Stimulated activated CD4-positive, alpha-beta T cell treated with anti-CD3 and anti-CD28 coated beads, Interleukin-12 subunit alpha, Interleukin-12 subunit beta, amount 100 ng/mL, for 24 hours (primary cell): ENCODE measurements at places on chromosomes 5 and 9.

GRCh38 chr5:59840200-59840601 is 53.3 kb downstream of the PDE4D start:
- no peak for DNase-seq

DNA sequence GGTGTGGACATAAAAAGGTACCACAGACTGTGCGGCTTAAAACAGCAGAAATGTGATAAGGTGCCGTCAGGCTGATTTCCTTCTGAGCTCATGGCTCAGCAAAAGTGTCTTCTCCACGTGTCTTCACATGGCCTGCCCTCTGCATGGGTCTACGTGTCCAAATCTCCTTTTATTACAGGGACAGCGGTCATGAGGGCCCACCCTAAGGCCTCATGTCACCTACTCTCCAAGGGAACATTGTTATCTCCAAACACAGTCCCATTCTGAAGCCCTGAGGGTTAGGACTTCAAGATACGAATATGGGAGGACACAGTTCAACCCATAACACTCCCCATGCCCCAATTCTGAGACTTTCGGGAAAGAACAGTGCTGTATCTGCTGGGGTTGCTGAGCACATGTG is 35.2 kb downstream of the COL23A1 start:
- DNase-seq = no peak

DNA sequence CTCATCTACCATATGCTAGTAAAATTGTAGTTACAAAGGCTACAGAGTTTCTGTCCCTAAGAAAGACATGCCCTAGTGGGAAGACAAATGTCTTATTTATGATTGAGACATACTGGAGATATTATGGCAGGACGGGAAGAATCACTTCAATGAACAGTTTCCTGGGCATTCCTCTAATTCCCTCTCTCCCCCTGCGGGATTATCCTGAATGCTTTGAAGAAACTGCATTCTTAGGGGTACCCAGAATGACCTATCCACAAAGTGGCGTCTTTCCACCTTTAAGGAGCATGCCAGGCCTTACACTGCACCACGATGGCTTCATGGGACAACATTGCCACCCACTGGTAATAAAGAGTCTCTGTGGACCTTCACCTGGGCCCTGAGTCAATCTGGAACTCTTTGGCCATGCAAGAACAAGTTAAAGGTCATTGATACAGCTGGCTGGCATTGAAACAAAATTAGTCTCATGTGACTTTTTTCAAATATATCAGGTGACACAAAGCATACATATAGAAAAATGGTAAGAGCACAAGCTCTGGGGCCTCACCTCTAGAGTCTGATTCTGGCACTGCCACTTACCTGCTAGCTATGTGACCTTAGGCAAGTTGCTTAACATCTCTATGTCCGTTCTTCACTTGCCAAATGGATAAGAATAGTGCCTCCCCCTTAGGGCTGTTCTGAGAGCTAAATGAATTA is 32.0 kb downstream of the ANKRD55 start:
- peak; percentile 36 for DNase-seq

GRCh38 chr5:171569065-171569712 is 149.7 kb downstream of the FGF18 start:
- no peak for DNase-seq

- no peak for DNase-seq
Measured at GRCh38 chr9:10250219-10250618, 362.6 kb downstream of the PTPRD start.

DNA sequence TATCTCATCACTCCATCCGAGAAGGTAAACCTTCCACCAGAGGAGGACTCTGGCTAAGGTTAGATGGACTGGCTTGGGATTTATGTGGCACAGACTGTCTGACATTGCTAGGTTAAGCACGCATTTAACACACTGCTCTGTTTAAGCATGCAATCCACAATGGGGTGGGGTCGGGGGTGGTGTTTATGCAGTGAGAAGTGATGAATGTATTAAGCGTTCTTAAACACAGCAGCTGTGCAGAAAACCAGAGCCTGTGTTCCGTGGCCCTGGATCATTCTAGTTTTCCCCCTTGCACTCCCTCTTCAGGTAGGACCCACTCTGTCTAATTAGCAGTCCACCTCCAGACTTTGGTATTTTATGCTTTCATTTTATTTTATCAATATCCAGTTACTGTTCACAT is 46.4 kb downstream of the STXBP1 start:
- no peak for DNase-seq

DNA sequence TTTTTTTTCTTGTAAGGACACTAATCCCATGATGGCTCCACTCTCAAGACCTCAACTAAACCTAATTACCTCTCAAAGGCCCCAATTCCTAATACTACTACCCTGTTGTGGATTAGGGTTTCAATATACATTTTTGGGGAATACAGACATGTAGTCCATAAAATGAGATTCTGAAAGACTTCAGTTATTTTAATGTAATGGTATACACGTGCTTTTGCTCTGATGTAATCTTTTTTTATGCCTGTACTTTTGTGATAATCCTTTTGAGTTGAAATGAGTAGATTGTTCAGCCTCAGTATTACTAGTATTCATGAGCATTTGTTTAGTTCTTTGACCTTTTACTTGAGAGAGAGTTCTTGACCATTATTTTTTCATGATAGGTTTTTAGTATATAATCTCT is 9.5 kb downstream of the CEP78 start:
- no peak for DNase-seq

- no peak for DNase-seq
Measured at GRCh38 chr5:95124731-95125130, 160.2 kb downstream of the MCTP1 start.

DNA sequence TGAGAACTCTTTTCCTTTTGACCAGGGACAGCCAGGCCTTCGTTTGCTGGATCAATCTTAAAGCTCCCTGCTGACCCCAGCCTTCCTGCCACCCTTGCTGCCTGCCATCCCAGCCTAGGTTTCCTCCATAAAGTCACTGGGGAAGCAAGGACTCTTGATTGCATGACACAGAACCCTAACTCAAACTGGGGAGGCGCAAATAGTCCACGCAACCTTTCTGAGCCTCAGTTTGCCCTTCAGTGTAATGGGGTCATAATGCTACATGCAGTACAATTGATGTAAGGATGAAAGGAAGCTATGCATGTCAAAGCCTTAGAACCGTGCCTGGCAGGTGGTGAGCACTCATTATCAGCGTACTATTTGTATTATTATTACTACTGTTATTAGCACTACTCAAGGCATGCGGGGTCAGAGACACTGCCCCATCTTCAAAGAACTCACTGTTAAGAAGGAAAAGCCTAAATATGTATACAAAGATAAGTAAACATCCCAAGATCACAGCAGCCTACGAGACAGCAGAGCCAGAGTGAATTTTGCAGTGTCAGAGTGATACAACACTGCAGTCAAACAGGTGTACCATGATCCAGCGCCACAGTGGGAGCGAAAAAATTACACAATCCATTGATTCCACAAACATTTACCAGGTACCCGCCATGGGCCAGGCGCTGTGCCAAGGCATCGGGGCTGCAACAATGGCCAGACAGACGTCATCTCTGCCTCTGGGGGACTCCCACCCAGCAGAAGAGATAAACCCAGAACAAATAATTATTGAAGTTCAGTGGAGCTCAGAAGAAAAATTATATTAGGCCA is 16.9 kb upstream of the CPLX2 start:
- no peak for DNase-seq

DNA sequence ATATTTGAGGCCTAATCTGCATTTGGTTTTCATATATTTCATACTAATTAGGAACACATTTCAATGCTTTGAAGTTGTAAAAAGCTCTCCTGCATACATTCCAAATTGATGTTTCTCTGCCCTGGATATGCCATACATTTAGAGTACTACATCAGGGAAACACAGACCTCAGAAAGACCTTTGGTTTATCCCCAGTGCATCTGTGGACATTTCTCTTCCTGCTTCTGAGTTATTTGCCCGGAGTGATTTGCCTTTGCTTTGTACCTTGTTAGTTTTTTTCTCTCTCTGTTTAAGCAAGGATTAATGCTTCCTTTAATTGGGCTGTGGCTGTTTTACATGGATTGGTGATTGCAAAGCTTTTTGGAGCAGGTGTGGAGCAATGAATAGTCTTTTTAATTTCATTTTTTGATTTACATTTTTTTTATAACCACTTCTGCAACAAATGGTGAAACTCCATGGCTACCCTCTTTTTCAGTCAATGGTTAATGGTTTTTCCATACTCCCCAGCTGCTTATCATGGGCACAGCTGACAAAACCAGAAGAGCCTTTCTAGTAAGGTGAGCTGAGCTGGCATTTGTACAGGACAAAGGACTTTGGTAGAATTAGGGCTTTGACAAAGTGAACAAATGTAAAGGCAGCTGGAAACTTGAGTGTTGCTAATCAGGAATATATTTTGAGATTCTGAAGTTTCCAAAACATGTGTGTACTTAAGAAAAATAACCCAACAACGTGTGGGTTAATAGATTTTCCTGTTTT is 54.2 kb downstream of the ZSWIM6 start:
- no peak for DNase-seq

DNA sequence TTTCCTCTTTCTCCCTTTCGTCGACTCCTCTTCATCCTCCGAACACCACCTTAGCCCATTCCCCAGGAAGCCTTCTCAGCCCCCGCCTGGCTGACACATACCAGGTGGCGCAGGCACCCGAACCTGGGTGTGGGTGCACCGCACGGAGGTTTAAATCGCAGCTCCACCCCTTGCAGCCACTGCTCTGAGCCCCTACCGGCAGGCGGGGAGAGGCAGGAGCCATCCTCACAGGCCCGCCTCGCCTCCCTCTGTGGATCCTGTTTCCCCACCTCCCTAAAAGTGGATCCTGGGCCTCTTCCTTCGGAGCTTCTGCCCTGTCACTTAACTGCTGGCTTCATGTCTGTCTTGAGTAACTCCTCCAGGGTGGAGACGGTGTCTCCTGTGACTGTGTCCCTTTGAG is 110.7 kb downstream of the OLFM1 start:
- DNase-seq = no peak

- DNase-seq = no peak
Measured at GRCh38 chr9:95116808-95117204, 200.7 kb downstream of the FANCC start.

DNA sequence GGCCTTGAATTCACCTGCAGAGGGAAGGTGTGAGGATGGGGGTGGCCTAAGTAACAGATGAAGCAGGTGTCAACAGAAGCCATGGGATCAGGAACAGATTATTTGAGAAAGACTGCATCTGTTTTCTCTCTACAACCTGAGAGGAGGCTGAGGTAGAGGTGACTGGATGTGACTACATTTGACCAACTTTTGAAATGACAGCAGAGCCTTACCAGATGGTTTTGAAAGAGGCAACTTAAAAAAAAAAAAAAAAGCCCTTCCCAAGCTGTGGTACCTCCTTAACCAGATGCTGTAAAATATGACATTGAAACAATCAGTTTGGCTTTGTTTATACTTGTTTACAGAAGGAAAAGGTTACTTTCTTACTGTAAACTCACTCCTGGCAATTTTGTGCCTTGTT is 108.6 kb downstream of the TRIO start:
- DNase-seq = no peak

DNA sequence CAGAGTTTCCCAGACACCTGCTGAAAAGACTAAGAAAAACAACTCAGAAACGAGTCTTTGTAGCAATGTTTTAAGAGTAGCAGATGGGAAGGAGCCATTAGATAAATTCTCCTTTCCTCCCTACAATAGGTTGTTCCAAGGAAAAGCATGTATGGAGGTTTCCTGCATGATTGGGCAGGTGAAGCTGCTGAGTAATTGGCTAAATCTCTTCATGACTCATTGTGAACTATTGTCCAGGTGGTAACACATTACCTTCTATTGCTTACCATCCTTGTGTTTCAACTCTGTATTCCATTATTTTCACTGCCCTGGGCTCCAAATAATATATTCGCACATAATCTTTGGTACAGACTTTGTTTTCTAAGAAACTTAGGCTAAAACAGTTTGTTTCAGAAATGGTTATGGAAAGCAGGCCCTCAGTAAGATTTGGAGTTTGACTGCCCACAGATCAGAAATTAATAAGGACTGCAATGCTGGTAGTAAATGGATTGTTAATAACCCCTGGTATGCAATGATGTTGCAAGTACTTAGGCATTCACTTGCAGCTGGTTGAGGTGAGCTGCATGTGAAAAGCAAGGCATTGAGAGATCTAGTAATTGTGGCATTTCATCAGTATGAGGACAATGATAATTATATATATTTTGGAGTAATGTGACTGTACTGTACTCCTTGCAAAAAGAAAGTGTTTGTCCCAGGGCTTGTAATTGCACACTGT is 281.4 kb upstream of the VLDLR start:
- DNase-seq = no peak

DNA sequence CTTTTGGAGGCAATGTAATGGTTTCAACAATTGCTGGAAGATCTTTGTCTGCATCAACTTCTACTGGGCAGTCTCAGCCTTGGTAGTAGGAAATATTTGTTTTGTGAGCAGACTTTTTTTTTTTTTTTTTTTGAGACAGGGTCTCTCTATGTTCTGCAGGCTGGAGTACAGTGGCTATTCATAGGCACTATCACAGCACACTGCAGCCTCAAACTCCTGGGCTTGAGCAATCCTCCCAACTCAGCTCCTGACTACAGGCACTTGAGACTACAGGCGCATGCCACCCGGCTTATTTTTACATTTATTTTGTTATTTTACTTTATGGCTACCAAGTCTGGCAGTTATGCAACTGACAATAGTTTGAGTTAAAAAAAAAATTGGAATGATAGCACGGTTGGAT is 187.3 kb downstream of the SNX18 start:
- DNase-seq = no peak

GRCh38 chr9:93505541-93506132 is 52.3 kb upstream of the FAM120AOS start:
- no peak for DNase-seq

GRCh38 chr9:137069508-137070091 is 757 bp downstream of the SAPCD2 start:
- no peak for DNase-seq

DNA sequence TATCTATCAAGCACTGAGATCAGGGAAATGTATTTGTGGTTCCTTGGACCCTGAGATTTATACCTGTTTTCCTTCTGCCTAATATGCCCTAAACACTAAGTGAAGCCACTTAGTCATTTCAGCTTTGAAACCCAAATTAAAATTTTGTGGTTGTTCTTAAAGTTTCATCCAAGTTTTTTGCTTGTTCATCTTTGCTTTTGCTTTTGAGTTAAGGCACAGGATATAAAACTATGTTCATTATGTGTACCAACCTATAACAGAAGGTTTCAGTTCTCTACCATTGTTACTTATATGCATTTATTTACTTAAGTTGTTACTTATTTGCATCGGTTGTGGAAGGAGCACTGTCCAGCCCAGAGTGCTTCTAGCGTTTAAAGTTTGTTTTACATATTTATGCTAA is 382.3 kb downstream of the PTPRD start:
- DNase-seq = no peak
